C1 segment of cervical spinal cord (tissue), 14 donors: ENCODE measurements at places on chromosomes 2 and 18.

GRCh38 chr18:7754258-7754657 is 187.1 kb downstream of the PTPRM start:
- no peak for DNase-seq

DNA sequence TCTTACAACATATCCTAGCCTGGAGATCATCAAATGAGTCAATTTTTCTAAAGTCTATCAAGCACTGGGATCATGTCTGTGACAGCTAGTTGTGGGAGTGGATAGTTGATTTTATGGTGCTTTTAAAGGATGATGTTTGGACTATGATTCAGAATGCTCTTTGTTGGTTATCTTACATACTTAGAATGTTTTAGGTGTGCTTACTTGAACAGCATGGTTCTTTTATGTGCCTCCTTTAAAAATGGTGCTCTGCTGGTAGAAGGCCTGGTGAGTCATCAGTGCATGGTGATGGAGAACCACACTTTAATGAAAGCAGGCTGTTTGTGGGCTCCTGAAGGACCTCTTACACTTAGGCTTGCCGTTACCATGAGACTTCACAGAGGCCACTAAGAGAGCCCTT is 682.7 kb upstream of the FANCL start:
- DNase-seq: no peak

- DNase-seq: peak; percentile 71
Observed at GRCh38 chr2:64988420-64989125, 626 bp upstream of the SLC1A4 start.

- no peak for DNase-seq
Observed at GRCh38 chr2:151197184-151198108, 64.2 kb downstream of the RBM43 start.
